ENCODE measurements at places on chromosomes 13 and 19.
A peak's percentile ranks its signal among the peaks of the same experiment; 100 is the strongest.

- DNase-seq = no peak
Measured at GRCh38 chr13:96053003-96053703, at the start of gene UGGT2. Gene UGGT2 (minus strand): TSS chr13:96053401. CDS start chr13:96053312, 89 bp downstream.

DNA sequence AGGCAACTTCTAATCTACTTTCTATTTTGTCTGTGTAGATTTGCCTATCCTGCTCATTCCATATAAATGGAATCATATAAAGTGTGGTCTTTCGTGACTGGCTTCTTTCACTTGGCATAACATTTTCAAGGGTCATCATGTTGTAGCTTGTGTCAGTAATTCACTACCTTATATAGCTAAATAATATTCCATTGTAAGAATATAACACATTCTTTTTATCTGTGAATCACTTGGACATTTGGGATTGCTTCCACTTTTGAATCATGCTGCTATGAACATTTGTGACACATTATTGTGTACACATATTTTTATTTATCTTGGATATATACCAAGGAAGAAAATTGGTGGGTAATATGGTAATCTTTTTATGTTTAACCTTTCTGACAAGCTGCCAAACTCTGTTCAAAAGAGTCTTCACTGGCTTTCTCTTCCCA, 89.0 kb upstream of the CSNK1A1L start:
- no peak for DNase-seq

GRCh38 chr19:51036519-51036918, 1.7 kb upstream of the KLK12 start:
- DNase-seq = no peak

- DNase-seq = no peak
Measured at GRCh38 chr13:43008596-43008995, 14.8 kb upstream of the DNAJC15 start.

- DNase-seq = no peak
Measured at GRCh38 chr13:34620862-34621261, 321.2 kb upstream of the NBEA start.

- no peak for DNase-seq
Measured at GRCh38 chr19:56301155-56301554, 13.5 kb downstream of the ZSCAN5A start.

- DNase-seq = no peak
Measured at GRCh38 chr13:81199956-81200355, 859.0 kb upstream of the SPRY2 start.

GRCh38 chr19:35775046-35775297, 392 bp upstream of the ARHGAP33 start:
- no peak for DNase-seq

GRCh38 chr19:18464646-18465045, 26.7 kb upstream of the ISYNA1 start:
- DNase-seq = no peak

DNA sequence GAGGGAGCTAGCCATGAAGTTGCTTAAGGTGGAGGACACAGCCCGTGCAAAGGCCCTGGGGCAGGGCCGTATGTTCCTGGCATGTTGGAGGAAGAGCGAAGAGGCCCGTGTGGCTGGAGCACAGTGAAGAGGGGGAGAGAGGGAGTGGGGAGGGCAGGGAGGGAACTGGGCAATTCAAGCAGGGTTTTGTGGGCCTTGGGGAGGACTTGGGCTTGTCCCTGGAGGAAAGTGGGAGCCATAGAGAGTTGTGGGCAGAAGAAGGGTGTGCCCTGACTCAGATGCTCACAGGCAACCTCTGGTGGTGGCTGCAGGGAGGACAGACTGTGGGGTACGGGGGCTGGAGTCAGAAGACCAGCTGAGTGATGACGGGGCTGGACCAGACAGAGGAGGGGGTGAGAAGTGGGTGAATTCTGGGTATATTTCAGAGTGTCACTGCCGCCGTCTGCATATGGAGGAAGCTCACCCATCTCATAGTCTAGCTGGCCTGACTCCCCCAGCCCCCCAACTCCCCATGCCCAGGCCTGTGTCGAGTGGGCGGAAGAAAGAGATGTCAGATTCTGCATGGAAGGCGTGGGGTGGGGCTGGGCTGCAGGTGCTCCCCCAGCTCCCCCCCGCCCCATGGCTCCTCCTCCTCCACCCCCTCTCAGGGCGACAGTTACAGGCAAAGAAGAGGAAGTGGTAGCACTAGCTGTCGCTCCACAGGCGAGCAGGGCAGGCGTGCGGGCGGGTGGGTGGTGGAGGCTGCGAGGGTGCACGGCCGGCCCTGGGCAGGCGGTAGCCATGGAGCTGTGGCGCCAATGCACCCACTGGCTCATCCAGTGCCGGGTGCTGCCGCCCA, at the start of gene VAV1:
Gene VAV1, plus strand, starts transcription at position 681 of the 838 bp plus-strand sequence. Its CDS starts 100 bp downstream, at position 781.
- peak; percentile 45 for DNase-seq

- DNase-seq = no peak
Measured at GRCh38 chr13:38658906-38659305, 28.0 kb upstream of the FREM2 start.

- DNase-seq = no peak
Measured at GRCh38 chr19:413756-414420, 4.9 kb upstream of the C2CD4C start.
